NCI-H748 treated with DMSO at 0.1 percent for 48 hours (cell line): ENCODE measurements at places on chromosomes 3 and 15.

- no peak for DNase-seq
These were observed 92.1 kb downstream of the SLMAP start for GRCh38 chr3:57848177-57848738.

GRCh38 chr3:169060037-169060436, 603.5 kb downstream of the MECOM start:
- no peak for DNase-seq

- no peak for DNase-seq
These were observed 277.2 kb downstream of the CHST2 start for GRCh38 chr3:143396790-143397189.

GRCh38 chr3:143120716-143121240, 1.2 kb downstream of the CHST2 start:
- no peak for DNase-seq

GRCh38 chr3:126828306-126828705, 124.3 kb downstream of the CHCHD6 start:
- DNase-seq, result no peak

- DNase-seq, result no peak
These were observed 3.2 kb downstream of the NEIL1 start for GRCh38 chr15:75349851-75350588.

GRCh38 chr3:124281453-124282316, 289.8 kb upstream of the ROPN1 start:
- peak; percentile 2 for DNase-seq

DNA sequence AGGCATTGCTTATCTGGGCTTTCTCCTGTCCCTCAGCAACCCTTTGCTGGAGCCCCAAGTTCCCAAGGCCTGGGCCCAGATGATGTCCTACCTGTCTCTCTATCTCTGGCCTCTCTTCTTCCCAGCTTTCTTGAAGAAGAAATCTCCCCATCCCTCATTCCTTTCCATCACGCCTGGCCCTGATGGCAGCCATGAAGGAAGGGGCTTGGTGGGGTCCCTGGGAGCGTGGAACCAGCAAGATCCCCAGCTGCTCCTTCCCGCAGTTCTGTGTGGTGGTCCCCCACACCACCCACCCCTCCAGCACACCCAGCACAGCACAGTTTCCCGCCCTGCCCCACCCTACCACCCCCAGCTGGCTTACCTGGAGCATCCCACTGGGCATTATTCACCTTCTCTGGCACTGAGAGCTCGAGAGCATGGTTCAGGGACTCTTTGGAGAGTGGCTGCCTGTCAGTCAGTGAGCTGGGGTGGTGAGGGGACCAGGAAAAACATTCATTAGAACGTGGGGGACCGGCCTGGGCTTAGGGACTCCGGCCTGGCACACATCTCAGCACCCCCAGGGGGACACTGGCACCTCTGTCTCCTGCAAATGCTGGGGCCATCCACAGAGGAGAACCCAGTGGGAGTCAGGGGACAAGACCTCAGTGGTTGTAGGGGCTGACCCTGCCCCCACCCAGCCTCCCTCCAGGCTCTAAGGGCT, 26.6 kb downstream of the ACSBG1 start:
- DNase-seq, result no peak

GRCh38 chr15:78224023-78224411, 10.3 kb downstream of the ACSBG1 start:
- DNase-seq, result no peak

DNA sequence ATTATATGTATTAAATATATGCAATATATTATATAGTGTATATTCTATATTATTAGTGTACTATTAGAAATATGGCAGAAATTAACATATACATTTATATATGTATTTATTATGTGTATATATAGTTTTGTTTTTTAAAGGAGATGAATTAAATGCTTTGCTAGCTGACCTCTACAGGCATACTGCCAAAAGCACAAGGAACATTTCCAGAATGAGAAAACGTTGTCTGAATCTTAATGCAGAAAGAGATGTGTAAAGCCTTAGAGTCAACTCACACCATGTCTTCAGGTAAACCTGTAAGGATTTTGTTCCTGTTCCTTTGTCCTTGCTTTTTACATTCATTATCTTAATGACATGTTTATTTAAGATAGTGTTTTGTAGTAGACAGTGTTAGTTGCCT, 111.9 kb downstream of the ST8SIA2 start:
- no peak for DNase-seq

- DNase-seq, result no peak
These were observed 32.5 kb downstream of the GBE1 start for GRCh38 chr3:81728766-81729544.

GRCh38 chr3:171932153-171932611, 89.0 kb downstream of the TMEM212 start:
- no peak for DNase-seq

GRCh38 chr15:70690021-70690420, 73.3 kb downstream of the UACA start:
- DNase-seq, result no peak

DNA sequence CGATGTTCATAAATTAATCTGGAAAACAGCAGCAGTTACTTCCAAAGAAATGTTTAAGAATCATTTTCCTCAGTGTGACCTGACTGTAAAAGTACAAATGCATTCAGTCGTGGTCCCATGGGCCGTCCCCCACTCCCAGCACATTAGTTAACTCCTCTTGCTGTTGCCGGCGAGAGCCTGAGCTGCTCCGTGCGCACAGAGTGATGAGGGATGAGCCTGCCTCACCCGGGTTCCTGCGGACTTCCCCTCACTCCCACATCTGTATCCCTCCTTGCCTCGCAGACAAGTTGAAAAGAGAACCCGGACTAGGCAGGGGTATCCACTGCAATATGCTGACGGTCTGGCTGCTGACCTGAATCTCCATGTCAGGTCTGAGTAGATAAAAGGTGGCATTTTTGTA, 861.7 kb upstream of the NR2F2 start:
- DNase-seq, result no peak

DNA sequence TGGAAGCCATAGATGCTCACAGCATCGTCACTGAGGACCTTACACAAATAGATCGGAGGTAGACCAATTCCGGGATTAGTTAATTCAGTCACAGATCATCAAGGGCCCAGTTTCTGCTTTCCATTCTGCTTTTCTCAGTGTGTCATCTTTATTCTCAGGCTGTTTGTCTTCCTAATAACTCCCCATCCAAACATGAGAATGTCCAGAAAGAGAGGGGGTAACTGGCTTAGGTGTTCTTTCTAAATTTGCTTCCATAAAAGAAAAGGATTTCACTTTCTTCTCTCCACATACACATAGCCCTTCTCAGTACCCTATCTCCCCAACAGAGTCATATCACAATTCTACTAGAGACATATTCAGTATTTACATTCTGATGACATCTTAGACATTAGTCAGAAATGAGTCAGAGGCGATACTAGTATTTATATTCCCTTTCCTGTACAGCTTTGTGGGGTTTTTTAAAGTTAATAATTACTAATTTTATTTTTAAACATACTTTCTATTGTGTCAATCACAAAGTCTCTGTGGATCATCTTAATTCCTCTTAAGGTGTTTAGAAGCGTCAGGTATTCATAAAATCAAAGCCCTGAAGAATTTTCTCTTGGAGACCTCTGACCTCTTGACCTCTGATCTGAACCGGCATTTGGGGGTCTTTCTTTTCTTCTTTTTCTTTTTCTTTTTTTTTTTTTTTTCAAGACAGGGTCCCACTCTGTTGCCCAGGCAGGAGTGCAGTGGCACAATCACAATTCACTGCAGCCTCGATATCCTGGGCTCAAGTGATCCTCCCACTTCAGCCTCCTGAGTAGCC, 24.3 kb upstream of the IL12A start:
- DNase-seq, result no peak

- DNase-seq, result no peak
These were observed 159.3 kb upstream of the MDFIC2 start for GRCh38 chr3:70471464-70472342.

- DNase-seq, result no peak
These were observed 4.6 kb upstream of the FBLN2 start for GRCh38 chr3:13544293-13544831.

DNA sequence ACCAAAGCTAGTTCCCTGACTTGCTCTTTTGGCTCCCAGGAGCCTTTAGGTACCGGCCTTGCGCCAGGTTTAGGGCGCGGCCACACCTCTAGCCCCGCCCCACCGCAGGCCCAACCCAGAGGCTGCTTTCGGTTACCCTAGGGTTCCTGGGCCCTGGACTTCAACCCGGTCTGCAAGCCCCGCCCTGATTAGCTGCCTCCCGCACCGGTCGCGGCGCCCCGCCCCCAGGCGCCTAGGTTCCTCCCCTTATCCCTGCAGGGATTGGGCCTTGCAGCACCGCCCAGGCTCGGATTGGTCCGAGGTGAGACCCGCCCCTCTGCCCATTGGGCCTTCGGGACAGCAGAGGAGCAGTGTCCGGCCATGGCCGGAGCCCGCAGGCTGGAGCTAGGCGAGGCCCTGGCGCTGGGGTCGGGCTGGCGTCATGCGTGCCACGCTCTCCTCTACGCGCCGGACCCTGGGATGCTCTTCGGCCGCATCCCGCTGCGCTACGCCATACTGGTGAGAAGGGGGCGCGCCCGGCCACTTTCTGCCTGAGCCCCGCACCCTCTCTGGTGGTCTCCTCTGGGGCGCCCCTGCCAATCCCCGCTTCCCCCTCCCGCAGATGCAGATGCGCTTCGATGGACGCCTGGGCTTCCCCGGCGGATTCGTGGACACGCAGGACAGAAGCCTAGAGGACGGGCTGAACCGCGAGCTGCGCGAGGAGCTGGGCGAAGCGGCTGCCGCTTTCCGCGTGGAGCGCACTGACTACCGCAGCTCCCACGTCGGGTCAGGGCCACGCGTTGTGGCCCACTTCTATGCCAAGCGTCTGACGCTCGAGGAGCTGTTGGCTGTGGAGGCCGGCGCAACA, at the start of gene NUDT16:
NUDT16 (plus strand) TSS at position 330 of the 847 bp plus-strand sequence; CDS start at position 361, 31 bp downstream.
- peak; percentile 86 for DNase-seq

DNA sequence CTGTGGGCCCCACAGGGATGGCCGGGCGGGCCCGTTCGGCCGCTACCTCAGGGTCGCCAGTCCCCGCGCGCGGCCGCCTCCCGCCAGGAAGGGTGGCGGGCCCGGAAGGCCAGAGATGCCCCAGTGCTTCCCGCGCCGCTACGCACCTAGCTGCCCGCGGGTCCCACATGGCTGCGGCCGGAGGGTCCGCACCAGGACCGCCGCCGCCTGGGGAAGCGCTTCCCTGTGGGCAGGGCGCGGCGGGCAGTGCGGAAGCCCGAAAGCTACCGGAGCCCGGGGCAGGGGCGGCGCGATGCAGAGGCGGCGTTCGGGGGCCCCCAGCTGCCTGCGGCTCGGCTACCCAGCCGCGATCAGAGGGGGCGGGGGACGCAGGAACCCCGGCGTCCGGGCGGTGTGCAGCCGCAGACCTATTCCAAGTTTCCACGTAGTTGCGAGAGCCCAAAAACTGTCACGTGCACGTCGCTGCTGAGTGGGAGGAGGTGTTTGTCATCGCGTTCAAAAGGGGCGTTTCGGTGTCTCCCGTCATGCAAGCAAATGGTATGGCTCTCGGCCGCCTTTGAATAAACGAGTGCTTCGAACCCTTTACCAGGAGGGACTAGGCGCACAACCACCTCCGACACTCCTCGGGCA, at the start of gene TRANK1:
TRANK1 (minus strand) TSS at position 414 of the 630 bp plus-strand sequence; CDS start at position 169, 245 bp downstream.
- peak; percentile 3 for DNase-seq

GRCh38 chr3:52615166-52615565, 70.5 kb downstream of the PBRM1 start:
- no peak for DNase-seq

- DNase-seq, result no peak
These were observed 56.7 kb downstream of the CCNL1 start for GRCh38 chr3:157103280-157103679.

DNA sequence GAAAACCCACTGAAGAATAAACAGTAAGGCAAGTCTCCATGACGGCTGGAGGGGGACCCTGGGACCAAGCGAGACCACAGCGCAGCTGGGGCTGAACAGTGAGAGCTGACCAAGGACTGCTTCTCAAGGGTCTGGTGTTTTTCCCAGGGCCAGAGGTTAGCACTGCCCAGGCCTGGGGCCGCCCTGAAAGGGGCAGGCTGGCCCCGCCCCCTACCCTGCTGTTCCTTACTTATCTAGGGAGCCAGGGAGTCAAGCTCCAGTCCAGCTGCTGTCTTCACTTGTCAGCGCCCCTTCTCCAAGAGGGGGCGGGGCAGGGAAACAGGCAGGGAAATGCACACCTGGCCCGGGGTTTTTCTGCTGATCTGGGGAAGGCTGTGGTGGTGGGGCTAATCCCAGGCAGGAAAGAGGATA, 51.6 kb upstream of the HACD2 start:
- no peak for DNase-seq

- no peak for DNase-seq
These were observed 29.0 kb upstream of the TBC1D21 start for GRCh38 chr15:73844356-73844755.

DNA sequence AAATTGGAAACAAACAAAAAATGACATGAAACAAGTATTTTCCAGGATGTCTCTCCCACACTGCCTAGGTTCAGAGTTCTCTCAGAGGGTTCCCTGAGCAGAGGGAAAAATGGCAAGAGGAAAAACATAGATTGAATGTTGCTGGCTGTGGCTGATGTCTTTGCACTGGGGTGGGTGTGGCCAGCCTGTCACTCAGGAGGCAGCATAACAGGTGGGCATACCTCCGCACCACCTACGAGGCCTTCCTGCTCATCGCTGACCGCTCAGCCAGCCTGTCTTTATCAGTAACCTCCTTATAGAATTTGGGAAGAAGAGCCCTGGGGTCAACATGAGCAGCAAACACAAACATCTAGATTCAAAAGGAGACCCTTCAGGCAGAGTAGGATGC, 216.6 kb upstream of the UMPS start:
- DNase-seq, result no peak

DNA sequence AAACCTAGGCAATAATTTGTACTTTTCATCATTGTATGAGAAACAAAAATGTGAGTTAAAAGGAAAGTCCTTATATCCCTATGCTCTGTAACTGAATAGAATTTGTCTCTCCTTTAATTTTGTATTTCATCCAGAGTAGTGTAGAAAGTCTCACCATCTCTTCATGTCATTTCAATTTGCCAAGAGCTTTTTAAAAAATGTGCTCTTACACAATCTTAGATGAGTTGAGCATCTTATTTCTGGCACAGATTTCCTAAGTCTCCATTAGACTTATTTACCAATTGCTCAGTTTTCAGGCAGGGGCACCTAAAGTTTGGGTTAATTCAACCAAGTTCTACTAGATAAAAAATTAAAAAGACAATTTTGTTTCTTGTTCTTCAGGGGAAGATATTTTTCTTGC, 201.5 kb upstream of the RBMS3 start:
- DNase-seq, result no peak

DNA sequence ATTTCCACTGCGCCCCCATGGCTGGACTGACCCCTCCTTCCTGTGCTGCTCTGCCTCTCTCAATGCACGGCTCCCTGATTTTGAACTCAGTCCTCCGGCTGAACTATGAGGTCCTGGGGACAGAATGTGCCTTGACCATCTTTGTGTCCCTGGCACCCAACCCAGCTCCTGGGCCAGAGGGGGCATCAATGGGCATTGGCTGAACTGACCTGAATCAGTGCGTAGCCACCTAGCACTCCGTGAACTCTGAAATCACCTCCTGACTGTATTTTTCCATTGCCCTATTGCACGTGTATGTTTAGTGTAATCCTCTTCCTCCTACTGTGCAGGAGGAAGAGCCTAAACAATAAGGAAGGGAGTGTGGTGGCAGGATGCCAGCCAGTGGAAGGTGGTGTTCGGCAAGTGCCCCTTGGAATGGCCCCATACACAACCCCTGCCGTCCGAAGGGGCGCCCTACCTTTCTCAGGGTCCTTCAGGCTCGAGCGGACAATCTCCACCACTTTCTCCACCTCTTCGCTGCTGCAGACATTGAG, 33.5 kb downstream of the BDH1 start:
- no peak for DNase-seq
